ENCODE measurements at places on chromosomes 16 and 17.

DNA sequence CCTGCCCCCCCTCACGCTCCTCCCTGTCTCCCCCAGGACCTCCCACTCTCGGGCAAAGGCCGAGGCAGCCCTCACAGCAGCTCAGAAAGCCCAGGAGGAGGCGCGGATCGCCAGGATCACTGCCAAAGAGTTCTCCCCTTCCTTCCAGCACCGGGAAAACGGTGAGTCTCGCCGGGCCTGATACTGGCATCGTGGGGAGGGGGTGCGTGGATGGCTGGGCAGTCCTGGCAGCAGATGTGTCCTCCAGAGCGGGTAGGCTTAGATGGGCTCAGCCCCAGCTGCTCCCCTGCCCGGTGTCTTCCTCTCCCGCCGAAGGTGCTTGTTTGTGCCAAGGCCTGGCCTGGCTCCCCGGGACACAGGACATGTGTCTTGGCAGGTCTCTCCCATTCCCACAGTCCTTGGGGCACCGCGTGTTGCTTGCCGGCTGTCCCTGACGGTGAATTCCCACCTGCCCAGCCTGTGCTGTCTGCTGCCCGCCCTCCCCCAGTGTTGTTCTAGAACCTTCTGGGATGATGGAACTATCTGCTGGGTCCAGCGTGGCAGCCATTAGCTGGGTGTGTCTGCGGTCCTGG, 81.6 kb downstream of the KLHDC4 start:
- DNase-seq = no peak

DNA sequence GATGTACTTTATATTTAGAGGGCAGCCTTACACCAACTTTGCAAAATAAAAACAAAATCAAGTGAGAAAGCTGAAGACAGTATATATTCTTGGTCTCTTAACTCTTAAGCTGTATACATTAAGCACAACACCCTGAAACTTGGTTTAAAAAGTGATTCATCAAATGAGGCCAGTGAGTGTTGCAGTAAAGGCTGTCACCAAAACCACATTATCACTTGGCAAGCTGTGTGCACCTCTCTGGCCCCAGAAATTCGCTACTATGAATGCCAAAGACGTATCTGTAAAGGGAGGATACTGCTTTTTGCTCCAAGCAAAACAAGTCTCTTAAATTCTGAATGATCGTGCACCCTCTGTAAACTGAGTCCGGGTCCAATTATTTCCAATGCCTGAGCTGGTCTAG, 163.9 kb downstream of the ZFHX3 start:
- DNase-seq = no peak

- no peak for DNase-seq
Observed at GRCh38 chr17:66441101-66441661, 138.8 kb downstream of the PRKCA start.

- DNase-seq = no peak
Observed at GRCh38 chr16:31298958-31299357, 39.2 kb downstream of the ITGAM start.

DNA sequence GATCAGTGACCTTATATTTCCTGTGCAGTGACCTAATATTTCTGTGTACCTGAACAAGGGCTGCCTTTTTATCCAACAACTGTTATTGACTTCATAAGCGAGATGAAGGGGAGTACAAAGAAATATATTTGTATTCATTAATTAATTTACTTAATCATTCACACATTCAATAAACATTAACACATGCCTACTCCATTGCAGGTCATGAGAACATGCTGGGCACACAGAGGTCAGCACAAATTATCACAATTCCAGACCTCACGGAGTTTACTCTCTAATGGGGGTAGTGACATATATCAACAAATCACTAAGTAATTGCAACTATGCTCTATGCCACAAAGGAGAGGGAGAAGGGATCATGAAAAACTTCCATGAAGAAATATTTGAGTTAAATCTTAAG, 614.6 kb downstream of the TOX3 start:
- DNase-seq = no peak

- no peak for DNase-seq
Observed at GRCh38 chr16:25134166-25134700, 22.7 kb downstream of the LCMT1 start.

- no peak for DNase-seq
Observed at GRCh38 chr17:65270499-65271253, 133.5 kb downstream of the RGS9 start.

- DNase-seq = no peak
Observed at GRCh38 chr17:54944796-54945195, 23.7 kb downstream of the COX11 start.

DNA sequence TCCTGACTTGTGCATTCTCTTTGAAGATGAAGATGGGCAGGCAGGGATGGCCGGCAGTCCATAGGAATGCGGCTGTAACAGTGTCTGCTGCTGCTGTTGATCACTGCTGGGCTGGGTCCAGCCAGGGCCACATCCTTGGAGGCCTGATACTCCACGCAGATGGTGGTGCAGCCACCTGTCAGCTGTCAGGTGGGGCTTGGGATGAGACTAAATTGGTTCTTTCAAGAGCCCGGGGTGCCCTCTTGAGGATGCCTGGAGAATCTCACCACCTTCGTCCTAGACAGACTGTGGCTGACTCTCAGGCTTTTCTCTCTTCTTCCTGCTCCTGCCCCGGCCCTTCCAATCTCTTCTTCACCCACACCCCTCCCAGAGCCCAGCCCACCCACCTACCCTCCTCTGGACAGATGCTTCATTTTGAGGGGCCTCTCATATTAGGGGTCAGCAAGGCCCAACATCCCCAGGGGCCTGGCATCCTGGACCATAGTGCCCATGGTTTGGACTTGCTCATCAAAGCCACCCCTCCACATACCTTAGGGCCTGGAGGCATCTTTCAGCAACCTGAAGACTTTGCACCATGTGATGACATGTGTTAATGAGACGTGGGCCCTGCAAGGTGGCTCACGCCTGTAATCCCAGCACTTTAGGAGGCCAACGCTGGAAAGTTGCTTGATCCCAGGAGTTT, 19.1 kb downstream of the OSBPL7 start:
- DNase-seq = no peak

DNA sequence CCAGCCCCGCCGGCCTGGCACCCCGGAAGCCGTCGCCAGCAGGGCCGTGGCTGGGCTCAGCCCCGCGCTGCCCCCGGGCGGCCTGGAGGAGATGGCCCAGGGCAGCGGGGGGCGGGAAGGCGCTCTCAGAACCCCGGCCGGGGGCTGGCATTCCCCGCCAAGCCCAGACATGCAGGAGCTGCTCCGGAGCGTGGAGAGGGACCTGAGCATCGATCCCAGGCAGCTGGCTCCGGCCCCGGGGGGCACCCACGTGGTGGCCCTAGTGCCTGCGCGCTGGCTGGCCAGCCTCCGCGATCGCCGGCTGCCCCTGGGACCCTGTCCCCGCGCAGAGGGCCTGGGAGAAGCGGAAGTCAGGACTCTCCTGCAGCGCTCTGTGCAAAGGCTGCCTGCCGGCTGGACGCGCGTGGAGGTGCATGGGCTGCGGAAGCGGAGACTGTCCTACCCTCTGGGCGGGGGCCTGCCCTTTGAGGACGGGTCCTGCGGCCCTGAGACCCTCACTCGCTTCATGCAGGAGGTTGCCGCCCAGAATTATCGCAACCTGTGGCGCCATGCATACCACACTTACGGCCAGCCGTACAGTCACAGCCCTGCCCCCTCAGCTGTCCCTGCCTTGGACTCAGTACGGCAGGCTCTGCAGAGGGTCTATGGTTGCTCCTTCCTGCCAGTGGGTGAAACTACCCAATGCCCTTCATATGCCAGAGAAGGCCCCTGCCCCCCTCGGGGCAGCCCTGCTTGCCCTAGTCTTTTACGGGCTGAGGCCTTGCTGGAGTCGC, 551 bp downstream of the WDR81 start:
- DNase-seq = no peak

DNA sequence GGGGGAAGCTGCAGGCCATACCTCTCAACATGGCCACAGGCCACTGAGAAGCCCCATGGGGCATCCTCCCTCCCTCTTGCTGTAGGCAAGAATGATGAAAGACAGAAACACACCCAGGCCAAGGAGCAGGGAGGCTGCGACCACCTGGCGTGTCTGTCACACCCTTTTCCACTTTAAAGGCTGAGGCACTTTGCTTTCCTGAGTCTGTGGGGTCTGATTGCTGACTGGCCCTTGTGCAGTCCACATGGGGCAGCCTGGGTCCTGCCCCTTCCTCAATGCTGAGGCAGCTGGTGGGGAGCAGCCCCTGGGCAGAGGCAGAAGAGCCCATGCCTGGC, 8.7 kb downstream of the TMEM204 start:
- DNase-seq = no peak

GRCh38 chr16:66991545-66992077, 3.2 kb downstream of the CES4A start:
- no peak for DNase-seq

GRCh38 chr17:29390851-29391631, 878 bp downstream of the TAOK1 start:
- no peak for DNase-seq

DNA sequence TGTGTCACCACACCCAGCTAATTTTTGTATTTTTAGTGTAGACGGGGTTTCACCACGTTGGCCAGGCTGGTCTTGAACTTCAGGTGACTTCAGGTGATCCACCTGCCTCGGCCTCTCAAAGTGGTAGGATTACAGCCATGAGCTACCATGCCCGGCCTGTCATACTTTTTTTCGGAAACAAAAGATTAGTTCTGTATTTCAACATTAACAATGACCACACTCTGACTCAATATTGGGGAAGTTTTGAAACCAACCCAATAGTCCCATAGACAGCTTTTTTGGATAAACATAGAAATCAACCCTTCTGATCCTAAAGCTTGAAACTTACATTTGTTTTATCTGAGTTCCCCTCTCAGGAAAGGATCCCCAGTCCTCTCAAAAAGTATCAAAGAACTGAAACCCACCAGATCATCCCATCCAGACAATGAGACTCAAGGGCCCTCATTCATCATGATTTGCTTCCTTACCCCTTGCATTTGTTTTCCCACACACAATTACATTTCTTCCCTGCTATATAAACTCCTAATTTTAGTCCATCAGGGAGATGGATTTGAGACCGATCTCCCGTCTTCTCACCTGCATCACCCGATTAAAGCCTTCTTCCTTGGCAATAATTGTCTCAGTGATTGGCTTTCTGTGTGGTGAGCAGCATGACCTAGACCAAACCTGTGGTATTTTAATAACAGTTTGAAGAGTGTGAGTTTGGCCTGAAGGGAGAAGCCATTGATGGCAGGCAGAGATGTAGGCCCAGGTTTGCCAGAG, 7.2 kb upstream of the AGRP start:
- no peak for DNase-seq

DNA sequence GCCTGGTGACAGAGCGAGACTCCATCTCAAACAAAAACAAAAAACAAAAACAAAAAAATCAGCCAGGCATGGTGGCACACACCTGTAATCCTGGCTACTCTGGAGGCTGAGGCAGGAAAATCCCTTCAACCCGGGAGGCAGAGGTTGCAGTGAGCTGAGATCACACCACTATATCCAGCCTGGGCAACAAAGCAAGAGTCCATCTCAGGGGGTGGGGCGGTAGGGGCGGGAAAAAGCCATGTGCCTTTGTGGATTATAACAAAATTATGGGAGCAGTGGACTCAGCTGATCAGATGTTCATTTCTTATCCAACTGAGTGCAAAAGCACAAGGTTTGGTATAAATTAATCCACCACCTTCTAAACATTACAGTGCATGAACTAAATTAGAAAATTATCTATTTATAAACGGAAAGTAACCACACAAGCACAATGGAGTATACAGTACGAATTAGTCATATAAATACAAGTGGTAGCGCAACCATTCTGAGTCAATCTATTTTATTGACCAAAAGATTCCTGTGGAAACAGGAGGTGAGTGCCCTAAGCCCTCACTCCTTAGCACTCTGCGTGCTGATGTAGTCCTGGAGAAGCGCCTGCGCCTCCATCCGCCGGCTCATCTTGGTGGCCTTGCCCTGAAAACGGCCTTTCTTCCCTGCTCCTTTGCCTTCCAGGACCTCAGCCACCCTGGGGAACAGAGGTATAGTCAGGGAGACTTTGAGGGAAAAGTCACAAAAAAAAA, 14.0 kb downstream of the AARSD1 start:
- DNase-seq = no peak

DNA sequence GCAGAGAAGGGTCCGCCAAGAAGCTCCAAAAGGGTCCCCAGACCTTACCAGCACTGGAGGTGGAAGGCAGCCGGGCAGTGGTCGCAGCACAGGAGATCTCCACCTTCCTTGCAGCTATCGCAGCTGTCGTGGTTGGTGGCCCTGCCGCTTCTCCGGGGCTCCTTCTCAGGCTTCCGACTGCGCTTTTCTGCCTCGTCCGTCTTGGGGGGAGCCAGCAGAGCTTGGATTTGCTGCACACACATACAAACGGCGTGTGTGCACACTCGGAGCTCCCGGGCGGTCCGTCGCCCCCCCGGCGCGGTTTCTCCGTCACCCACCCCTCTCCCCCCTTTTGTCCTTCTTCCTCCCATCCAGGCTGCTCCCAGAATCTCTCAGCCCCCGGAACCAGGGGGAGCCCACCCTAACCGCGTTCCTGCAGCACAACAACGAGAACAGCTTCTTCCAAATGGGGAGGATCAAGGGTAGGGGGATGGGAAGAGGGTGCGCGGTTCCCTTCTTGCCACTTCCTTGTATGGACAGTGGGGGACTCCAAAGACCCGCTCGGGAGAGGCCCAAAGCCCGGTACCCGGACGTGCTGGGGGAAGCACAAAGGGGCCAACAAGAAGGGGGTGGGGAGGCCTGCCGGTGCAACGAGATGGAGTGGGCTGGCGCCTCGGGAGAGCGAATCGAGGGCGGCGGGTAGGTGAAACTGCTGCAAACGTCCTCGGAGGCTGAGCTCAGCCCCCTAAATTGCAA, 1.1 kb downstream of the PHF12 start:
- DNase-seq = no peak
